Thoracic aorta (tissue), 2 donors: ENCODE measurements at places on chromosomes 1 and 21.

- H3K36me3 ChIP-seq, result no peaks in the 10 kb centered on the region
- peaks cover 20% of the 10 kb centered on the region for H3K4me1 ChIP-seq
- H3K27me3 ChIP-seq, result no peaks in the 10 kb centered on the region
- no peak overlapping the region for H3K4me3 ChIP-seq
Observed at GRCh38 chr1:54970901-54971300, 9.5 kb upstream of the TMEM61 start.

DNA sequence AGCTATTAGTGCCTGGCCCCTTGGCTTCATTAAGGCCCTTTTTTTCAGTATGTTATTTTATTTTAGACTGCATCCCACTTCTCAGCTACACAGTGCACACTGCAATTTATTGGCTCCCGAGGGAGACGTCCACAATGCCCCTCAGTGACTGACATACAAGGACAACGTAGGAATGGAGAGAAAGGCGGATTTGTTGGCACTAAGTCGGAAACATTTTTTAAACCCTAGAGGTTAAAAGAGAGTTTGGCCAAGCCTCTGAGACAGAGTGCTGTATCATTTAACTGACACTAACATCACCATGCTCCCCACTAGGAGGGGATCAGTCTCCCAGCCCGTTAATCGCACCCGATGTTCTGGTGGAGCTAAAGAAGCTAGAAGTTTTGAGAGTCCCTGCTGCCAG is 45.7 kb upstream of the FOXD3 start:
- H3K27ac ChIP-seq, result no peak overlapping the region
- H3K4me3 ChIP-seq, result no peak overlapping the region

DNA sequence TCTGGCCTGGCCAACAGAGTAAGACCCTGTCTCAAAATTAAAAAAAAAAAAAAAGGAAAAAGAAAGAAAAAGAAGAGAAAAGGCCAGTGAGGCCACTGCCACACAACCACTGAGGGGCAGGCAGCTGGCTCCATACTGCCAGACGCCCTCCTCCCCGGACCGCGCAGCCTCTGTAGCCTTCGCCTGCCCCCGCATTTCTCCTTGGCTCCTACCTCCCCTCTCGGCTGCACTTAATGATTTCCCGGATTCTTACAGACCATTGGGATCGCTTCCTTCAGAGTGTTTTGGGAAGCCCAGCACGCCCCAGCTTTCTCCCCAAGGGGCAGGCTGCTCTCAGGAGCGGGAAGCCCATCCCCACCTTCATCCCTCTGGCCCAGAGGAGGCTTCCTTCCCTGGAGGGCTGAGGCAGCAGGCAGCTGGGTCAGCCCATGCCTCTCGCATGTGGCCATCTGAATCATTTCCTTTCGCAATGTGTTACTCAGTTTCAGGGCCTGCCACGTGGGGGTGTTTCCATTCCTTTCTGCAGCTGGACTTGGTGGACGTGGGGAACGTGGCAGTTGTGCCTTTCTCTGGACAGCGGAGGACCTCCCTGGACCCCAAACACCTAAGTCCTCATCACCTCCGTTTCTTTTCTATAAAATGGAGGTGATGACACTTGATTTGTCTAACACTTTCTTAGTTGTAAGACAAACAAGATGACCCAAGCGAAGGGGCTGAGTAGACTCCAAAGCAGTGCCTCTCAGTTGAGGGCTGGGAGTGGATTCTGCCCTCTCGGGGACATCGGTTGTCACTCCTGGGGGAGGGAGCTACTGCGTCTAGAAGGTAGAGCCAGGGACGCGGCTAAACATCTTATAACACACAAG is 2.3 kb downstream of the SLC2A5 start:
- H3K36me3 ChIP-seq, result no peaks in the 10 kb centered on the region
- peaks cover 12% of the 10 kb centered on the region for H3K4me1 ChIP-seq
- H3K4me3 ChIP-seq, result no peak overlapping the region
- H3K27me3 ChIP-seq, result no peaks in the 10 kb centered on the region

- H3K36me3 ChIP-seq, result no peaks in the 10 kb centered on the region
- H3K4me1 ChIP-seq, result no peaks in the 10 kb centered on the region
- no peaks in the 10 kb centered on the region for H3K27me3 ChIP-seq
- H3K4me3 ChIP-seq, result no peak overlapping the region
- no peak overlapping the region for H3K27ac ChIP-seq
Observed at GRCh38 chr1:44602634-44603628, 71.3 kb downstream of the TMEM53 start.

- no peaks in the 10 kb centered on the region for H3K27me3 ChIP-seq
- no peaks in the 10 kb centered on the region for H3K4me1 ChIP-seq
- no peak for DNase-seq
- no peaks in the 10 kb centered on the region for H3K36me3 ChIP-seq
- no peak overlapping the region for H3K27ac ChIP-seq
- H3K4me3 ChIP-seq, result no peak overlapping the region
Observed at GRCh38 chr1:116763787-116764465, 9.7 kb downstream of the CD2 start.

GRCh38 chr1:232238009-232238408 is 391.9 kb downstream of the SIPA1L2 start:
- no peaks in the 10 kb centered on the region for H3K36me3 ChIP-seq
- no peaks in the 10 kb centered on the region for H3K4me1 ChIP-seq
- no peaks in the 10 kb centered on the region for H3K27me3 ChIP-seq
- no peak for DNase-seq

- no peak overlapping the region for H3K27ac ChIP-seq
- peaks cover 87% of the 10 kb centered on the region for H3K36me3 ChIP-seq
- no peak for DNase-seq
- no peaks in the 10 kb centered on the region for H3K27me3 ChIP-seq
- no peak overlapping the region for H3K4me3 ChIP-seq
Observed at GRCh38 chr1:109322974-109323373, 16.2 kb upstream of the MYBPHL start.

GRCh38 chr1:237154157-237154556 is 112.2 kb downstream of the RYR2 start:
- H3K36me3 ChIP-seq, result no peaks in the 10 kb centered on the region
- H3K4me3 ChIP-seq, result no peak overlapping the region
- H3K4me1 ChIP-seq, result peaks cover 29% of the 10 kb centered on the region
- no peak for DNase-seq
- H3K27me3 ChIP-seq, result no peaks in the 10 kb centered on the region
- no peak overlapping the region for H3K27ac ChIP-seq

DNA sequence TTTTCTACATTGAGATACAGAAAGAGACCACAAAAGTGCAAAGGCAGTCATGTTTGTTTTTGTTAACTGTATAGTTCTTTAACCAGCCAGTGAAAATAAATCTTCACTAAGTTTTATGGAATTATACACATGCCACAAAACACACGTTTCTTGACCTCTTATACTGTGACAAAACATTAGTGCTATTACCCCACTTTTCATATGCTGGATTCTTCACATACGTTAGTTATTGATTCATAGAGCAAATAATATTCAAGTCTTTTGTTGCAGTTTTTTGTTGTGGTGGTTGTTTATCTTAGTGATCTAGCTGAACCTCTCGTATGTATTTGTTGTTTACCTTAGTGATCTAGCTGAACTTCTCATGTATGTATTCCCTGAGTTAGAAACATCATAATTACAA is 28.0 kb downstream of the LYPLAL1 start:
- H3K4me1 ChIP-seq, result no peaks in the 10 kb centered on the region
- H3K27ac ChIP-seq, result no peak overlapping the region
- no peak overlapping the region for H3K4me3 ChIP-seq
- no peaks in the 10 kb centered on the region for H3K27me3 ChIP-seq
- H3K36me3 ChIP-seq, result peaks cover 3% of the 10 kb centered on the region

GRCh38 chr1:195530961-195531360 is 1077.3 kb downstream of the KCNT2 start:
- H3K4me3 ChIP-seq, result no peak overlapping the region
- no peaks in the 10 kb centered on the region for H3K36me3 ChIP-seq
- H3K27ac ChIP-seq, result no peak overlapping the region
- no peak for DNase-seq
- H3K27me3 ChIP-seq, result no peaks in the 10 kb centered on the region

DNA sequence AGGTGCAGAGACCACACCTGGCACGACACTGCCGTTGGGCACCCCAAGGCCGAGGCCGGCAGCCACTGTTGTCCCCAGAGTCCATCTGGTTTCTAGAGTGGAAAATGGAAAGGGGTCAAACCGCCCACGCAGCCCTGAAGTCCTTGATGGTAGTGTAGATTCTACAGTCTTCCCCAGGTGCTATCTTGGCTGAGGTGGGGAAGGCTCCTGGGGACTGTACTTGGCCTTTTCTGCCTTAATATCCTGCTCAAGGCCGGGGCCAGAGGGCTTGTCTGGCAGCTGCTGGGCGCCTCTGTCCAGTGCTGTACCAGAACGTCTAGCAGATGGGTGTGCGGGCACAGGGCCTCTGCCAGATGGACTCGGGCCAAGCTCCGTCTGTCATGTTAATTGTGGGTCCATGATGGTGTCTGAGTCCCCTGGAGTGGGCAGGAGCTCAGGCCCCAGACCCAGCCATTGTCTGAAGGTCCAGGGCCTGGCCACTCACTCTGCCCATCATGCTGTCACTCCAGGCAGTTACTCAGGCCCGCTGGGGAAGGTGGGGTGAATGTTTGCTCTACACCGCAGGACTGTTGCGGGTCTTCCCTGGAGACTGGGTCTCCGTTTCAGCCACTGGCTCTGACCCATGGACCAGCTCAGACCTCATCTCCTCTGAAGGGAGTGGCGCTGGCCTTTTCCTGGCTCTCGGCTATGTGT is 161.9 kb upstream of the COL6A1 start:
- H3K27ac ChIP-seq, result no peak overlapping the region
- H3K4me1 ChIP-seq, result peaks cover 3% of the 10 kb centered on the region
- DNase-seq, result no peak
- H3K4me3 ChIP-seq, result no peak overlapping the region
- H3K36me3 ChIP-seq, result no peaks in the 10 kb centered on the region

DNA sequence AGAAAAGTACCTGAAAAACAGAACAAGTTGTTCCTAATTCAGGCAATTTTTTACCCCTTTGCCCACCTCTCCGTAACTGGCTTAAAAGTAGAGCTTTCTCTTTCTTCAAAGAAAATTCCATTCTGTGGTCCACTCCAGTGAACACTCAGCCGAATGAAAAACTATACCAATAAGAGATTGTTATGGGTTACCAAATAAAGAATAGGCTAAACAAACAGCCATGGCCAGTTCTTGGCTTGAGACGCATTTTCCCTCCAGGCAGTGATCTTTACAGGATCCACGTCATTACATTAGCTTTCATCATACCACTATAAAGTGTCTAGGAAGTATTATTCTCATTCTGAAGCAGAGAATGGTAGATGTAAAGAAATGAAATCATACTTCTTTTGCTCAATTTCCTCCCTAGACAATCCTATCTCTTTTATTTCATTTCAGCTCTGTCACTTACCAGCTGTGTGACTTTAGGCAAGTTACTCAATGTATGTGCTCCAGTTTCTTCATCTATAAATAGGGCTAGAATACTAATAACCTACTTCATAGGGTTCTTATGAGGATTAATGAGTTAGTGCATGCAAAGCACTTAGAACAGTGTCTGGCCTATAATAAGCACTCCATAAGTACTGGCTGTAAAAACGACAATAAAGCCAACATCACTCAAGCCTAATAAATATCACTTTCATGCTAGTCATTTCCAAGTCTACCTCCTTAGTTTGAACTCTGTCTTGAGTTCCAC is 26.5 kb upstream of the TRIM45 start:
- H3K4me3 ChIP-seq, result no peak overlapping the region
- H3K4me1 ChIP-seq, result no peaks in the 10 kb centered on the region
- H3K36me3 ChIP-seq, result no peaks in the 10 kb centered on the region
- H3K27me3 ChIP-seq, result no peaks in the 10 kb centered on the region
- DNase-seq, result no peak

DNA sequence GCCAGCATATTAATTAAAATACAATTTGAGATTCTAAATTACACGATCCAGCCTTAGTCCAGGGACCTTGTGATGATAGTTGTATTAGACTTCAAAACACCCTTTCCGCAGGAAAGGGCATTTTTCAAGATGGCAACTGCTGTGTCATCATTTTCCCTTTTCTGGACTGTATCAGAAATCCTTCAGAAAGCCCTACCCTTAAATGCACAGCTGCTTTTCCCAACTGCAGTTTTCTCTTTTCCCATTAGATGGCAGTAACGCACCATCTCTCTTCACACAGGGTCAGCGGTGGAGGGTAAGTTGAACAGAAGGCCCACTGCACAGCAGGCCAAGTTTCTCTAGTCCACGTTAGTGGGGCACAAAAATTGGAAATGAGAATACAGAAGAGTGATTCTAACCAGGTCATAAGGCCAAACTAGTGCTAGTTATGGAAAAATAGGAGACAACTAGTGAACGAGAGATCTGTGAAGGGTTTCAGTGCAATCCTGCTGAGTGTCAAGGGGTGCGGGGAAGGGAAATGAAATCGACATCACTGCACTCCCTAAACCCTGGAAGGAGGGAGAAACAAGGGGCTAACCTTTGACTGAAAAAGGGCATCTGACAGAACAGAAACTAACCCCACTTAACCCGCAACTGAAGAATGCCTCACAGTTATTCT is 22.1 kb upstream of the TDRD10 start:
- H3K4me1 ChIP-seq, result no peaks in the 10 kb centered on the region
- no peak for DNase-seq
- no peak overlapping the region for H3K27ac ChIP-seq
- H3K4me3 ChIP-seq, result no peak overlapping the region

DNA sequence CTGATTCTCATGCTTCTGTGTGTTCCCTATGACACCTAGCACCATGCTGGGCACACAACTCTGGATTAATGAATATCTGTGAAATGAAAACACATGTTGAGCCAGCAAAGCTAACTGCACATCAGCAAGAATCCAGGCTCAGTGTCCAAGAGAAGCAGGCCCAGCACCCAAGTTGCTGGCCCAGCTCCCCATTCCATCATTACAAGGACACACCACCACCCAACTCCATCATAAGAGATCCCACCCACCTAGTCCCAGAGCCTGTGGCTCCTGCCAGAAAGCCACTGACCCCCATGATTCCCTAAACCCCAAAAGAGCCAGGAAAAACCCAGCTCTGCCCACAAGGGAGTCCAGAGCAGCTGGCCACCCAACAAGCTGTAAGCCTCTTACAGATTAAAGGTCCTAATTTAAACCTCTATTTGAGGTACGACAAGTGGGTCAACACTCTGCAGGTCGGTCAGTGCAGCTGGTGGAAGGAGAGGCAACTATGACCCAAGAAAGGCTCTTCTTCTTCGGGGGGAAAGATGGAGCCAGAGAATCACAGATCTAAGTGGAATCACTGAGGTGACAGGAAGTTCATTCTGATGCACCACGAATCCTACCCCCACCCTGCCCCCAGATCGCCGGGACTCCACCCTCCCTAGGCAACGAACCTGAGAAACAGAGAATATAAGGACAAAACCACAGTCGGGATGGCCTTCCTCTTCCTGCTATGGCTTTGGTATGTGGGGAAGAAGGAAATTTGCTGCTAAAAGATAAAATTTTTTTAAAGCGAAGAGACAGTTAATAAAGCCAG is 58.2 kb downstream of the CD34 start:
- H3K4me1 ChIP-seq, result peaks cover 78% of the 10 kb centered on the region
- no peaks in the 10 kb centered on the region for H3K36me3 ChIP-seq
- H3K27me3 ChIP-seq, result no peaks in the 10 kb centered on the region
- DNase-seq, result no peak

DNA sequence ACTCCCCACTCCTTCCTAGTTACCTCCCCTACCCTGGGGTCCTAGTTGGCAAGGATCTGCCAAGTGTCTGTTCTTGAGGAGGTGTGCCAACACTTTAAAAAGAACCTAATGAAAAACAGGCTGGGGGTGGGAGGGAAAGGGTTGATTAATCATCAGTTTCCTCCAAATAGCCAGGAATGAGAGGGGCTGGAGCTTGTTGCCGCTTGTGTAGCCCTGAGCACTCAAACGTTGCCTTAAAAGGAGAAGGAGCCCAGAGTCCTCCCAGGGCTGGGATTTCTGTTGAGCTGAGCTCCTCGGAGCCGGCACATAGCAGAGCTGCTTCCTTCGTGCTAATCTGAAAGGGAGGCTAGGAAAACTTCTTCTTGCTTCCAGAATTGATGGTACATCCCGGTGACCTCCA is 15.9 kb downstream of the SHISA4 start:
- H3K36me3 ChIP-seq, result peaks cover 26% of the 10 kb centered on the region
- H3K4me3 ChIP-seq, result no peak overlapping the region
